NCI-H1048 (cell line): ENCODE measurements at places on chromosomes 1 and 21.

GRCh38 chr1:246151796-246152434 is 355.2 kb downstream of the SMYD3 start:
- no peak for DNase-seq

DNA sequence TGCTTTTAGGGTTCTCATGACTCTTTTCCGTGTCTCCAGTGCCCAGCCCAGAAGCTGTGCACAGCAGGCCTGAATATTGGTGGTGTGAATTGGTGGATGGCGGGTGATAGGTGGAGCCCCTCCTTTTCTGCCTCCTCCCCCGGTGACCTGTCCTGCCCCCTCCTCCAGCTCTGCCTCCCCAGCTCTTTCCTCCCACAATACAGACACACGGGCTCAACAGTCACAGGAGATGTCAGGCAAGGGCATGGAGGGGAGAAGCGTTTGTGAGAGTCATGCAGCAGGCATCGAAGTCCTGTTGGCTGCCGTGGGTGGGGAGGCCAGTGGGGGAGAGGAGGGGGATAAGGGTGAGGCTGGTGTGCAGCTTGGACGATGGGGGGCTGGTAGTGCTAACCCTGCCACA is 17.3 kb upstream of the TTC4 start:
- no peak for DNase-seq

- no peak for DNase-seq
Observed at GRCh38 chr1:184801503-184801902, 46.8 kb upstream of the EDEM3 start.

- no peak for DNase-seq
Observed at GRCh38 chr1:158798531-158798930, 17.5 kb upstream of the OR6N2 start.

DNA sequence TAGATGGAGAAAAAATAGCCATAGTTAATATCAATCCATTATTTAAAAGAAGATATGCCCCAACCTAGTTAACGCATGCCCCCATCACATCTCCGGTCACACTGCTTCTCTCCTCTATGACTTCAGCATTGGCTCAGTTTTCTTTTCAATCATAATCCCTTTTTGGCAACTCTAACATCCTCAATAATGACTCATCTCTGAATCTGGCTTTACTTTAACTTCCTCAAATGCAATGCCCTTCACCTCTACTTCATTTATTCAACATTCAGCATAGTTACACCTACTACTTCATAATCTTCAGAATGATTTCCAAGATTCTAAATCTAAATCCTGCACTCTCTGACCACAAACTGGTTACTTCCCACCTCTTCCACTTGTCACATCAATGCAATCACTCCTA is 417.3 kb downstream of the USH2A start:
- no peak for DNase-seq

DNA sequence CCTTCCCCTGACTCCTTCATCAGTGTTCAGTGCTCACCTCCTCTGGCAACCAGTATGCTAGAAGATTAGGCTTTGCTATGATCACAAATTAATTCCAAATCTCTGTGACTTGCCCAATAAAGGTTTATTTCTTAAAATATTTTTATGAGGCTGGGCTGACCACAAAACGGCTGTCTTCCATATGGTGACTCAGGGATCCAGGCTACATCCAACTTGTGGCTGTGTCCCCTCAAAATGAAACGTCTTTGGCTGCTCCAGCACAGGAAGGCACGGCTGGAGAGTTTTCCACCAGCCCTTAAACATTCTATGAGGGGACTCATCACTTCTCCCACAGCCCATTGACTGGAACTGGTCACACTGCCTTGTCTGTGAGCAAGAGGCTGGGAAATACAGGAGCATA is 131.5 kb downstream of the HUNK start:
- DNase-seq, result no peak

DNA sequence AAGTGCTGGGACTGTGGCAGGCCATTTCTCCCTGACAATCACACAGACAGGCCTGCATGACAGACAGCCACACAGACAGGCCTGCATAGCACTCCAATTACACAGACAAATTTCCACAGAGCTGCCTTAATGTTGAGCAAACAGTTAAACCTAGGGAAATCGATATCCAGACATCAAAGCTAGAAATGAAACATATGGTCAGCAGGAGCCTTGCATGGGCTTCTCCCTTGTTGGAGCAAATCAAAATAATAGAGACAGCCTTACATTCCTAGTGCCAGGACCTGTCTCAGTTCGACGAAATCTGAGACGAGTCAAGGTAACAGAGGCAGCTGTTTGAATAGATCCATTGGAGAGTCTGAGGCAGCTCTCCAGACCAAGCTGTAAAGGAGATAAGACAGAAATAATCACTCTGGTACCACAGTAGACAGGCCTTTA is 42.4 kb downstream of the OLFML3 start:
- no peak for DNase-seq

GRCh38 chr1:194952171-194952570 is 1656.1 kb downstream of the KCNT2 start:
- DNase-seq, result no peak

GRCh38 chr1:57784356-57784755 is 360.5 kb upstream of the DAB1 start:
- no peak for DNase-seq

DNA sequence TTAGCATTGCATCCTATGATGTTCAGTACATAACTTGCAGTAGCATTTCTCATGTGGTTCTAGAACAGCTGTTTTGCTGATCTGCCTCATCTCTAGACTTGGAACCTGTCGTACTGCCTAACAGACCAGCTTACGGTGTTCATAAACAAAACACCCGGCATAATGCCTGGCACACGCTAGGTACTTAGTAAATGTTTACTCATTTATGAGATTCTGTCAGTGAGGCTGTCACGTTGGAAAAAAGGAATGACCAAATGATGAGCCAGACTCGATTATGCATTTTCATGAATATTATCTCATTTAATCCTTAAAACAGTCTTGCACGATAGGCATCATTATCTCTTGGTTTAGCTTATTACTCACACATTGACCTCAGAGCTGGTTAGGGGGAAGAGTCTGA is 46.4 kb downstream of the CACHD1 start:
- DNase-seq, result no peak

- no peak for DNase-seq
Observed at GRCh38 chr1:18409609-18410237, 71.0 kb upstream of the KLHDC7A start.

DNA sequence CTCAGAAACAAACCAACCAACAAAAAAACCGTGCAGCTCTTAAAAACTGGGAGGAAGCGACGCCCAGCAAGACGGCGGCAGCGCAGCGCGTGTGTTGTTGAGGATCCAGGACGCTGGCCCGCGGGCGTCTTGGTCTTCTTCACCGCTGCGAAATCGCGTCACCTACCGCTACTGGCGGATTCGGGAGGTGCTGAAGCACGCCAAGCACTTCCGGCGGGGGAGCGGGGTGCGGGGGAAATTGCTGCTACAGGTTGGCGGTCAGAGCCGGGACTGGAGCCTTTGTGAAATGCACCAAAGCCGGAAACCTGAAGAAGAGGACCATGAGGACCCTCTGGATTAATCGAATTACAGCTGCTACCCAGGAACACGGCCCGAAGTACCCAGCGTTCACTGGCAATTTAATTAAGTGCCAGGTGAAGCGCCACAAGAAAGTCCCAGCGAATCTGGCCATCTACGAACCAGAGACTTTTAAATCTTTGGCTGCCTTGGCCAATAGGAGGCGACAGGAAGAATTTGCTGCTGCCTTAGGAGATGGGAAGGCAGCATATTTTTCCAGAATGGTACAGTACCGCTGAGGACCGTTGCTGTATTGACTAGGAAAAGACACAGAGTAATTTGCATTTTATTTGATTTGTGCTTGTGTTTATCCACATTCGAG is 11.9 kb upstream of the RIPPLY3 start:
- DNase-seq, result no peak

DNA sequence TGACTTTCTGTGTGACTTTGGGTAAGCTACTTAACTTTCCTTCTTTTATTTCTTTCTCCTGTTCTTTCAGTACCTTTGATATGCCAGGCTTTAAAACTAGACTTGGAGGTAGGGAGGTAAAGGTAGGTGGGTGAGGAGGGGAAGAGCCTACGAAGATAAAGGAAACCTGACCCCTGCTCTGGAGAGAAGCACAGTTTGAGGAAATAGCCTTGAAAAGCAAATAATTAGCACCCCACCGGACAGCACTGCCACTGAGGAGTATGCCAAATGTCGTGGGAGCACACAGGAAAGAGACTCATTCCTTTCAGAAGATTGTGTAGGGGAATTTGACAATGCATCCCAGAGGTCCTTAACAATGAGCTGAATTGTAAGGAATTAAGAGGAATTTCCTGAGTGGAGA is 65.2 kb upstream of the SPAG17 start:
- no peak for DNase-seq

DNA sequence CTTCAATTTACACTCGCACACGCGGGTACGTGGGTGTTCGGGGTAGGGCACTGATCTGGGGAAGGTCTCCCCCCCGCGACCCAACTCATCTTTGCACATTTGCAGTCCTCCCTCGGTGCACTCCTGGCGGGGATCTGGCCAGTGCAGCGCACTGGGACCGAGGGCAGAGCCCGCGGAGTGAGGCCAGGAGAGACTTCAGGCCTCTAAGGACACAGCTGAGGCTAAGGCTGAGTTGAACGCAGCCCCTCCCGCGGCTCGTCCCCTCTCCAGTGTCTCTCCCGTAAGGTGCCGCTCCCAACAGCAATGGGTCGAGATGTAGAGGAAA is 936 bp upstream of the NCAM2 start:
- DNase-seq, result no peak

DNA sequence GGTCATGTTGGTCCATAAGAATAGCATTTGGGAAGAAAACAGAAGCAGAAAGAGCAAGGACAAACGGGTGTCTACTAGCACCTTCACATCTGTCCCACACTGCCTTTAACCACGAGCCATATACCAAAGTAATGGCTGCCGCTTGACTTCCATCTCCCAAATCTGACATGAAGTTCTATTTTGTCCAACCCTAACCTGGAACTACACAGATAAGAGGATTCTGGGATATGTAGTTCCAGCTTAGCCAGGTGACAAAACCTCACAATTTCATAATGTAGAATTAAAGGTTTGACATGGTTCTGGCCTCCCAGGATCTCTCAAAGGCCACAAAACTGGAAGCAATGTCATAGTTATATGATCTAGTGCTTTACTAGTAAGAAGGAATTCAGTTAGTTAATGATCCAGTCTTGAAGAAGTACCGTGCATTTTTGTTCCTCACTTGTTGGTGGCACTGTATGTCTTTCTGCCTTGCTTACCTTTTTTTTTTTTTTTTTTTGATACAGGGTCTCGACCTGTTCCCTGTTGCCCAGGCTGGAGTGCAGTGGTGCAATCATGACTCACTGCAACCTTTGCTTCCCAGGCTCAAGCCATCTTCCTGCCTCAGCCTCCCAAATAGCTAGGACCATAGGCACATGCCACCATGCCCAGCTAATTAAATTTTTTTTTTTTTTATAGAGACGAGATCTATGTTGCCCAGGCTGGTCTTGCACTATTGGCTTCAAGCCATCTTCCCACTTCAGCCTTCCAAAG is 17.5 kb downstream of the PTGFRN start:
- DNase-seq, result no peak

DNA sequence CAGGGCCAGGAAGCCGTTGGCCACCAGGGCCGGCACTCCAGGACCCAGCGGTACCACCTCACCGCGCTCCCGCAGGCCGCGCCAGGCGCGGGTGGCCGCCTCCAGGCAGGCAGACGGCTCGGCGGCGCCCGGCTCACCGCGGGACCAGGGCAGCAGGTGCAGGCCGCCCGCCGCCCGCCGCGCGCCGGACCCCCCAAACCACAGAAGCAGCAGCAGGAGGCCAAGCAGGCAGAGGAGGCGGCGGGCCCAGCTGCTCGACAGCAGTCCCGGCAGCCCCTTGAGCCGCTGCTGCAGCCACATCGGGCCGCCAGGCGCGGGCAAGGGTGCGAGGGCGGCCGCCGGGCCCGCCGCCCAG is 312 bp downstream of the KIAA2013 start:
- no peak for DNase-seq

DNA sequence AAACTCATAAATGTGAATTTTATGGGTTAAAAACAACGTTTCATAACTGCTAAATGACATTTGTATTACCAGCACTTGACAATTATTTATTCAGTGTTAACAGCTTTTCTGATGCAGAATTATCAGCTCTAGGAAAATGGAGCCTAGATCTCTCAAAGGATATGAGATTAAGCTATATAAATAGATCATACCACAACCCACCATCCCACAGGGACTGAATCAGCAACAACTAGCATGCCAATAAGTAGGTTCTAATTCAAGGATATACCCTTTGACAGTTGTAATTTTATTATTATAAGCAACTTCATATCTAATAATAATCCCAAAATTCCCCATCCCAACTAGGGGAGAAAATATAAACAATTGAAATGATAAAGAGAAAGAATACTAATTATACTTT is 275.4 kb upstream of the RGS18 start:
- DNase-seq, result no peak

DNA sequence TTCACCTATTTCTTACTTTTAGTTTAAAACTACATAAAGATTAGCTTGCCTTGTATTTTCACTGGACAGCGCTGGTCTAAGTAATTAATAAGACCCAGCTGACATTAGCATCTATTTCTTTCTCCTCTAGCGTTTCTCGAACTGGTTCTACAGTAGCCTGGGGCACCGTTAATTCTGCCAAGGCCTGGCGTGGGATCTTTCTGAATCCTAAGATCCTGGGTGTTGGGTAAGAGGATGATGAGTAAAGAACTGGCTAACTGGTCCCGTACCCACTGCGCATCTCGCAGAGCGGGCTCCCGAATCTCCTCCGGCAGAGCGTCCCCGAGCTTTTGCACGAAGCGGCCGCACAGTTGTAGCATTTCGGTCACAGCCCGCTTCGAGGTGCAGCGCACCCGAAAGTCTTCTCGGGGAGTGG is 309 bp downstream of the NSL1 start:
- DNase-seq, result peak; percentile 76

DNA sequence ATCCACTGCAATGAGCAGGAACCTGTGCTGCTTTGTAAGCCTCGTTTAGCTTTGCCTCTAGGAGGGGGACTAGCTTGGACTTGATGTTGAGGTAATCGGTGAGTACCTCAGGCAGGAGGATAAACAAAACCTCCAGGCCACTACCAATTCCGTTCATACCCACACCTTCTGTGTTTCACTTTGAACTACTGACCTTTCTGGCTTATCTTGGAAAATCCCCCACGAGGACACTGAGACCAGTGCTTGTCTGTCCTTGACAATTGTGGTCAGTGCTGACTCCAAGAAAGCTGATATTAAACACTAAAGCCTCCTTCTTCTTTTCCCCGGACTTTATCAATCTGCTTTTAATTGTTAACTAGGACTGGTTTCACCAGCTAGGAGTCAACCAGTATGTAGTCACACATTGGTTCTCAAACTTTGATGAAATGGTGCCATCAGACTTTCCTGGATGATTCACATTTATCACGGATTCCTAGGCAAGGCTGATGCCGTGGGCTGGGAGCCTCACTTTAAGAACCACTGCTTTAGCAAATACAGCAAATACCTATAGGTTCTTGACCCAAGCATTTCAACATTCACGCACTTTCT is 52.7 kb downstream of the TGFB2 start:
- no peak for DNase-seq

GRCh38 chr1:247268390-247269045 is 12.6 kb downstream of the VN1R5 start:
- DNase-seq, result no peak
